ENCODE measurements at places on chromosomes 6 and 20.
A peak's percentile ranks its signal among the peaks of the same experiment; 100 is the strongest.

- no peak for DNase-seq
Measured at GRCh38 chr6:36735110-36736071, 37.8 kb downstream of the RAB44 start.

DNA sequence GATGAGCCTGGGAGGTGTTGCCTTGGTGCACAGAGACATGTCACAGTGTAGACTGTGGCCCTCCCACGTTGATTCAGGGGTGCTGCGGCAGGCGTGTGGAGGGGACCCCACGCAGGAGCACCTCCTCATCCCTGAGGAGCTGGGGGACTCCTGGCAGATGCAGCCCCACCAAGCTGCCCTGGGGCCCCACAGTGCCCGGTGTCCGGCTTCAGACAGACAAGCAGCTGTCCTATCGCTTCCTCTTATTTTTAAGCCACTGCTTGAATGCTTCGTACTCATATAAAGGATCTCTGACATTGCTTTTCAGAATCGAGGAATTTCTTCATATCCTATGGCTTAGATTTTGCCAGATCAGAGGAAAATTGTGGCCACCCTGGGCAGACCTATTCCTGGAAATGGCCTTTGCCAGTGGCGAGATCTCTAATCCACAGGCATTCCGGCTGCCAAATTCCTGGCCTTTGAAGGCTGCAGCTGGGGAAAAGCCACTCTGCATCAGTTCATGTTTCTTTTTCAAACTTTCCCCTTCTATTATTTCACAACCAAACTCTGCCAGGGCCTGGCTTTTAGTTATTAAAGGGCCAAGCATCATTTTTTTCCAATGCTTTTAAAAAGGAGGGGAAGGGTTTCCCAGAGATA, 337.0 kb downstream of the THBS2 start:
- no peak for DNase-seq

DNA sequence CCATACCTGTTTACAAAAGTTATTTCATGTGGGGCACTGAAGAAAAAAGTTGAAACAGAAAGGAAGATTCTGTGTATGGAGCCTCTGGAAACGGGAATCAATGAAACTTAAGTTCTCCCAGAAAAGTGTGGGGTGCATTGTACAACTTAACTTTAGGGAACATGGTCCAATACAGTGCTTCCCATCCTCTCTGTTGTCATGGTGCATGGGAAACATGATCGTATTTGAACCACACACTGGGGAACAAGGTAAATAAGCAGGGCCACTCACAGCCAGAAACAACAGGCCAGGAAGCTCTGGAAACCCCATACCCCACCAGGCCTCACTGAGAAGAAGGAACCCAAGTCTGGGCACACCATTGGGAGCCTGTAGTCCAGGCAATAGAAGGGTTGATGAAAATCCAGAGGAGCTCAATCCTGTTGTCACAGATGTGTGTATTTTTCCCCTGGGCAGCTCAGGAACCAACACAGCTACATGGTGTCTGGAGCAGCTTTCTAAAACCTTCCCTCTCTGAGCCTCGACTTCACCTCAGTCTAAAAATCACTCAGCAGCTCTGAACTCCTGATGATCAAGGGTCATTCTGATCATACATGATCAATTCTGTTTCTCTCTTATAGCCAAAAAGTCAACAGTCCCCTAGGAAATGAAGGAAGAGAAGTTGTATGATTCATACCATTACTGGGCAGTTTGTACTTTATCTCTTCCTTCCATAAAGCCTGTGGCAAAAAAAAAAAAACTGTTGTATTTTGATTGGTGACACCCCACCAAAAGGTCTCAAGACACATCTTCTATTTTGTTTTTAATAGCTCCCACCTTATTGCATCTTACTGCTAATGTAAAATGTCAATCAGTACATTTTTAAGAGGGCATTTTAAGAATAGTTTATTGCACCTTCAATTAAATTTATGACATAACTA, 198.5 kb upstream of the TAB2 start:
- no peak for DNase-seq

GRCh38 chr6:163181666-163182180, 232.8 kb upstream of the QKI start:
- no peak for DNase-seq

GRCh38 chr6:14305131-14305530, 187.6 kb downstream of the CD83 start:
- DNase-seq = no peak

GRCh38 chr6:99613409-99613704, 6.7 kb downstream of the PRDM13 start:
- peak; percentile 14 for DNase-seq
